ENCODE measurements at places on chromosomes 4 and X.

GRCh38 chr4:40173470-40173875 is 23.4 kb upstream of the RHOH start:
- DNase-seq = no peak

GRCh38 chr4:3518941-3519340 is 13.3 kb downstream of the LRPAP1 start:
- no peak for DNase-seq

GRCh38 chr4:2354118-2354517 is 64.3 kb downstream of the ZFYVE28 start:
- DNase-seq = no peak

DNA sequence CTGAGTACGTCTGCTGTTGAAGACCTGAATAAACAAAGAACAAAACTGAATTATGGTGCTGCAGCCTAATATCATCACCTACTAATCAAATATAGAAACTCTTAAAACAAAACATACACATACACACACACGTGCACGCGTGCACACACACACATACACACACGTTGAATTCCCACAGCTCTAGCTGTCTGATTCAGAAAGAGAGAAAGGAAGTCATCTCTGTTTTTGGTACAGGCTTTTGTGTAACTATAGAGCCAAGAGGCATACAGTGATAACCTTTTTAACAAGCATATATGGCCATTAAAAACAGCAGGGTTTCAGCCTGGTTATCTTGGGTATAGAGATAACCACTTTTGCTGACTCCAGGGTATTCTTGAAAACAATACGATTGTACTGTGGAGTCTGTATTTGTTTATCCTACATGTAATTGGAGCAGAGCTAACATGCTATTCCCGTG is 823.2 kb downstream of the CCSER1 start:
- DNase-seq = no peak

DNA sequence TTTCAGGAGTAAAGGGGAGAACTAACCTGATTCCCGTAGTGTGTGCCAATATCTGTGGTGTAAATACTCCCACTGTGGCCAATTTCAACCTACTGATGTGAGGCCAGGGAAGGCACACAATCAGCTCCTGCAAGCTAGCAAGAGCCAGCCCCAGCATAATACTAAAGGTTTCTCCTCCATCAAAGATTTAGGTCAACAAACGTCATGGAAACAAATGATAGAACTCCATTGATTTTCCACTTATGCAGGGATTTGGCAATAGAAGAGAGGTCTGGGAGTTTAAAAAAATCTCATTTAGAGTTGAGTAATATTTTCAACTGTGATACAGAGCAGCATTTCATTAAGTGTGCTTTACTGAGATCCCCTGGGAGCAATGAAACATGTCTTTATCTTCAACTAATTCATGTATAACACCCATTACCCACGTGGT is 15.8 kb upstream of the VEGFD start:
- DNase-seq = no peak

- DNase-seq = peak; percentile 21
These were observed 6.4 kb downstream of the FOXP3 start for GRCh38 chrX:49257846-49258748.

GRCh38 chr4:7812231-7812857 is 127.3 kb downstream of the AFAP1 start:
- no peak for DNase-seq

DNA sequence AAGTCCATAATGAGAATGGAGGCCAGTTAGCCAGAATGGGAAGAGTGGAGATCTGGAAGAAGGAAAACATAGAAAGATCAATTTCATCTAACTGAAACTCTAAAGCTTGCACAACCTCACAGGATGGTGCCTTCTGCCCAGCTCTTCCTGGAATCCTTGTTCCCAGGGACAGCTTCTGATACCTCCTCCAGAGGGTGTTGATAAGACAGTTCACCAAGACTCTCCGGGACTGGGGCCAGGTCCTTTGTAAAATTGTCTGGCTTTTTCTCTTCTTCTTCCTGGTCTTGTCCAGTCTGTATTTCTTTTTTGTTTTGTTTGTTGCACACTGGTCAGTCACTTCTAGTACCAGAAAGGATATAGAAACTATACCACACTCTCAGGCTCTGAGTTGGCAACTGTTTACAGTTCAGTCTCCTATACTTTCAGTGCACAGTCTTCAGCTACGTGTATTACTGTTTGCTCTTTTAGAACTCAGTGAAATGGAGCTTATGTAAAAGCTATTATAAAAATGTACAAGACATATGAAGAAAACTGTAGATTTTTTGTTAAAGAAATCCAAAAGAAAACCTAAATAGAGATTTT is 142.8 kb upstream of the RPL34 start:
- no peak for DNase-seq

GRCh38 chr4:119785963-119786362 is 157.4 kb upstream of the PDE5A start:
- DNase-seq = no peak

- no peak for DNase-seq
These were observed 20.4 kb upstream of the TENM3 start for GRCh38 chr4:182222766-182223165.

GRCh38 chr4:73376251-73376650 is 27.8 kb upstream of the ALB start:
- DNase-seq = no peak

DNA sequence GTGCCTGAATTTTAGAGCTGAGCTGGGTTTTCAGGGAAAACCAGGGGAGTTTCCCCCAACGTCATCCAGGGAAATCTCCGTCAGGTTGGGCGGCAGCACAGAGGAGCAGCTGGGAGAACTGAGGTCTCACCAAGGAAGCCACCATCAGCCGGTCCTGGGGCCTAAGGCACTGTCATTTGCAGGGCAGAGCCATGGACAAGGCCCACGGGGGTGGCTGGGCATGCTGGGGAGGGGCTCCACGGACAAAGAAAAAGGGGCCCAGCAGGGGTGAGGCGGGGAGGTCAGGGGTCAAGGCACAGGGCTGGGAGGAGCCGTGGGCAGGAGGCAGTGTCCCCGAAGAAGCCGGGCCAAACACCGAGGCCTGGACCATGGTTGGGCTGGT is 109.8 kb downstream of the HMX1 start:
- no peak for DNase-seq

GRCh38 chr4:107376293-107376692 is 340.2 kb upstream of the DKK2 start:
- no peak for DNase-seq

- DNase-seq = no peak
These were observed 83.0 kb downstream of the AFF1 start for GRCh38 chr4:87017580-87018342.
